Karpas-422 (cell line): ENCODE measurements at places on chromosomes 12 and 14.

DNA sequence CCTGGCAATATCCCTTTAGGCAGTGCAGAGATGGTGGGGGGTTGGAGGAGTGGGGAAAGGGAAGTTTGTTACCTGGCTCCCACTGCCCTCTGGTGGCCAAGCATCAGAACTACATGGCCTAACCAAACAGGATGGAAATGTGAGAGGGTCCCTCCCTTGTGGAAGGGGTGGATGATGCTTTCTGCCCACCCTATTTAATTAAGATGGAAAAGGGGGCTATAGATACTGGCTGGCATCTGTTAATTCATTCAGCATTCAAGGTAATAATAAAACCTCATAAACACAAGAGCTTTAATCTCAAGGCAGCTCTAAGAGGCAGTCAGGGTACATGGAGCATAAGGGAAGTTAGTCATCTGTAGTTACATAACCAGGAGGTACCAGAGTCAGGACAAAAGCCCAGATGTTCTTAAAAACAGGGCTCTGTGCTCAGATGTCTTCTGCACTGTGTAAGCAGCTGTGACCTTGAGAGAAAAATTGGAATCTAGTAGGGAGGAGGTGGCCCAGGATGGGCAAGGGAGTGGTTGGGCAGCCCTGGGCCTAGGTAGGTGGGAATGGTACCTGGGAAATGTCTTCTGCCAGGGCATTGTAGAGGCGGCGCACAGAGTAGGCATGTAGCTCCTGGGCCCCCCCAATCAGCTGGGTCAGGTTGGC, 4.6 kb downstream of the AP1G2 start:
- H3K27ac ChIP-seq = no peak overlapping the region
- H3K27me3 ChIP-seq = no peaks in the 10 kb centered on the region
- DNase-seq = peak; percentile 88

GRCh38 chr12:14802247-14802646, 1.0 kb downstream of the WBP11 start:
- DNase-seq = no peak
- H3K4me1 ChIP-seq = peaks cover 27% of the 10 kb centered on the region
- no peaks in the 10 kb centered on the region for H3K27me3 ChIP-seq
- H3K27ac ChIP-seq = no peak overlapping the region
- H3K4me3 ChIP-seq = peak overlapping the region; percentile 89
- peaks cover 40% of the 10 kb centered on the region for H3K36me3 ChIP-seq

DNA sequence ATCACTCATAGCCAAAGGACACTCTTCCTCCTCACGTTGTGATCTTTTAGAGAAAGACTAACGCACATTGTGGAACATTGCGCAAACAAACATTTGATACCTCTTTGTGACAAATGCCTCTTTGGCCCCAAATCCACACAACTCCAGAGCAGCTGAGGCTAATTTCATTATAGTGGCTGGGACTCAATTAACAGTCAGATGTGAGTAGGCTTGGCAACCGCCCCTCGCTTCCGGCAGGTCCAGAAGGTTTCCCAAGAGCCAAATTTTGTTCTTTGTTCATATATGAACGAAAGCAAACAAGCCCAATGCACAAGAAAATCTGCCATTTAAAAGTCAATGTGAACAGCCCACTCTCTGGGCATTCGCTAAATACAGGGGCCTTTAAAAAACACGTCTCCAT, 273.9 kb downstream of the GLT1D1 start:
- no peak overlapping the region for H3K27ac ChIP-seq
- no peaks in the 10 kb centered on the region for H3K27me3 ChIP-seq
- H3K36me3 ChIP-seq = no peaks in the 10 kb centered on the region
- H3K4me3 ChIP-seq = no peak overlapping the region

- DNase-seq = peak; percentile 71
- no peaks in the 10 kb centered on the region for H3K36me3 ChIP-seq
- no peaks in the 10 kb centered on the region for H3K27me3 ChIP-seq
- H3K4me1 ChIP-seq = peaks cover 45% of the 10 kb centered on the region
- peak overlapping the region; percentile 38 for H3K4me3 ChIP-seq
Measured at GRCh38 chr14:49960453-49960852, 67.6 kb downstream of the ARF6 start.

DNA sequence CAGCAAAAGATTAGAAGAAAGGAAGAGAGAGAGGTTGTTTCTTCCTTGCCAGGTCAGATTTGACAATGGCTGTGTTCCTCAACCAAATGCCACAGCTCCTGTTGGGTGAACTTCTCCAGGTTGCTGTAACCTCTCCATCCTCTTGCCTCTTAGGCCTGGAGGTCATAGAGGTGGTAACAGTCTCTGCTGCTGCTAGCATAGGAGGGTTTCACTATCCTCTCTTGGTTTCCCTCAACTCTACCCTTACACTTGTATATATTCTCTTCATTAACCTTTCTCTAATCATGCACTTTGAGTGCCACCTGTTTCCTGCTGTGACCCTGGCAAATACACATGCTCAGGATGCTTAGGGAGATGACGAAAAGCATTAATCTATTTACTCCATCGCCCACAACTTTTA, 67.7 kb upstream of the HIF1A start:
- peaks cover 15% of the 10 kb centered on the region for H3K4me1 ChIP-seq
- H3K36me3 ChIP-seq = no peaks in the 10 kb centered on the region
- no peak for DNase-seq
- no peaks in the 10 kb centered on the region for H3K27me3 ChIP-seq
- no peak overlapping the region for H3K4me3 ChIP-seq

GRCh38 chr14:100391724-100392123, 68.6 kb downstream of the SLC25A47 start:
- no peaks in the 10 kb centered on the region for H3K4me1 ChIP-seq
- no peaks in the 10 kb centered on the region for H3K27me3 ChIP-seq
- no peaks in the 10 kb centered on the region for H3K36me3 ChIP-seq
- H3K4me3 ChIP-seq = no peak overlapping the region
- no peak for DNase-seq

GRCh38 chr12:132373901-132374611, 44.7 kb upstream of the GALNT9 start:
- no peak overlapping the region for H3K4me3 ChIP-seq
- H3K27me3 ChIP-seq = no peaks in the 10 kb centered on the region
- H3K36me3 ChIP-seq = no peaks in the 10 kb centered on the region
- DNase-seq = no peak

GRCh38 chr12:65189028-65189718, 19.8 kb downstream of the LEMD3 start:
- H3K27ac ChIP-seq = no peak overlapping the region
- H3K4me3 ChIP-seq = no peak overlapping the region
- H3K27me3 ChIP-seq = no peaks in the 10 kb centered on the region

DNA sequence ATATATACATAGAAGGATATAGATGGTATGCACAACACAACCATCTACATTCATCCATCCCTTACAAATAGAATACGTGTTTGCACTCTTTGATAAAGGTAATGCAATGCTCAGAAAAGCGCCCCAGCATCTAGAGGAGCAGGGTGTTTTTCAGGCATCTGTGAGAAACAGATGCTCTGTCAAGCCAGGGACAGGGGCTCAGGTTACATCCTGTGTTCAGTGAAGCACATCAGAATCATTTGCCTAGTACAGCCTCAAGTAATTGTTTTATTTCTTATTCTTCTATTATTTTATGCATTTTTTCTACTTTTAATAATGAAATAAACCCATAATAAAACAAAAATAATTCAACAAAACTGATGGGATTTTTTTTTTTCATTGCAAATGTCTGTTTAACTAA, 50.5 kb upstream of the HIF1A start:
- peak overlapping the region; percentile 96 for H3K27ac ChIP-seq
- DNase-seq = peak; percentile 93
- H3K36me3 ChIP-seq = no peaks in the 10 kb centered on the region
- H3K27me3 ChIP-seq = no peaks in the 10 kb centered on the region

GRCh38 chr12:110590059-110590458, 6.9 kb upstream of the PPTC7 start:
- H3K36me3 ChIP-seq = no peaks in the 10 kb centered on the region
- no peak for DNase-seq
- H3K4me1 ChIP-seq = peaks cover 27% of the 10 kb centered on the region

DNA sequence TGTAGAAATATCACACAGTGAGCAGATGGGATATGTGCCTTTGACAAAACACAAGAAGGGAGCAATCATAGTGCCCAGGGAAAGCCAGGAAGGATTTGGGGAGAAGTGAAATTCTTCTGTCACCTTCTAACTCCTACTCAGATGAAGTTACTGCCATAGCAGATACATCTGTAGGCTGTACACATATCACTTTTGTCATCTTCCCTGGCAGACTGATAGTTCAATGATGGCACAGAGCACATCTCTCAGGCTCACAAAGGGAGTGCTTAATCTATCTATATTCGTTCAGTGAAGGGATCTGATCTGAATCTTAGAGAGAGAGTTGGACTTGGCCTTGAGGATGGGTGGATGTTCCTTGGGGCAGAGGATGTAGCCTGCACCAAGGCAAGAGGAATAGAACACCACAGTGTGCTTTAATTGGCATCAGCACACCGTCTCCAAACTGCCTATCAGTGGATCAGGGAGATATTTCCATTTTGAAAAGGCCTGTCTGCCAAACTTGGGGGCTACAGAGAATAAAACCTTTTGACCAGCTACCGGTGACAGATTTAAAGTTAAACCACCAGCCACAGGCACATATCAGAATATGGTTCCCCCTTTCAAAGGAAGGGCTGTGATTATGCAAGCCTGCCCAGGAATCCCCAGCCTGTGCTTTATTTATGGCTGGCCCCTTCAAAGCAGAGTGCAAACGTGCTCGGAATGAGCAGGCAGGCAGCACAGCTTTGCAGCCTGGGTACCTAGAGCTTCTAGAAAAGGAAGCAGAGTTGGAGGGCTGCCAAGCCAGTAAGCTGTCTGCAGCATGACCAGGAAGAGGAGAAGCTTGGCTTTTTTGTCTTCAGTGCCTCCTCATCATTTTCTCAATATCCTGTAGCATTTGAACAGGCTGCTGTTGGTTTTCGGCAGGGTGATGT, 165.5 kb upstream of the DYRK2 start:
- no peaks in the 10 kb centered on the region for H3K36me3 ChIP-seq
- DNase-seq = no peak
- H3K27me3 ChIP-seq = no peaks in the 10 kb centered on the region

DNA sequence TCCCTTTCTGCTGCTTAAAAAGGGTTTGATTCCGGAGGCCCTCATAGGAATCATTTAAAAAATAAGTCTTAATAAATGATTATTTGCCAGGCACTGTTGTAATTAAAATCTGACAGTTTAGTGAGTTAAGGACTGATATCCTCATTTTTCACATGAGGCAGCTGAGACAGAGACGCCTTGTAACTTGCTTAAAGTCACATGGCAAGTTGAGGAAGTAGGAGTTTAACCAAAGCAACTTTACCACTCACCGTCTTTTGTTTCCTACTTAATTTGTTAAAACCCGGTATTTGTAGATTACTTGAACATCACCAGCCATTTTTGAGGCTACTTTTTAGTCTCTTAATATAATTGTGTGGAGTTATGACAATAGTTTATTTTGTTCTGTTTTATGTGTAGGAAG, 2.4 kb downstream of the TIGAR start:
- H3K4me3 ChIP-seq = peak overlapping the region; percentile 75; the same call in 1 of the 2 replicates
- no peaks in the 10 kb centered on the region for H3K27me3 ChIP-seq
- H3K36me3 ChIP-seq = peaks cover 8% of the 10 kb centered on the region; the same call in 1 of the 2 replicates
- no peak for DNase-seq
- H3K4me1 ChIP-seq = peaks cover 26% of the 10 kb centered on the region

- H3K4me3 ChIP-seq = no peak overlapping the region
- no peaks in the 10 kb centered on the region for H3K36me3 ChIP-seq
- H3K27me3 ChIP-seq = no peaks in the 10 kb centered on the region
- peaks cover 8% of the 10 kb centered on the region for H3K4me1 ChIP-seq
- no peak overlapping the region for H3K27ac ChIP-seq
Measured at GRCh38 chr14:49928015-49928414, 35.1 kb downstream of the ARF6 start.

- H3K27me3 ChIP-seq = peaks cover 3% of the 10 kb centered on the region; the same call in 1 of the 2 replicates
- H3K4me3 ChIP-seq = no peak overlapping the region
- H3K27ac ChIP-seq = no peak overlapping the region
- peaks cover 11% of the 10 kb centered on the region for H3K4me1 ChIP-seq
- H3K36me3 ChIP-seq = no peaks in the 10 kb centered on the region
- no peak for DNase-seq
Measured at GRCh38 chr14:76500011-76500410, 124.1 kb downstream of the ESRRB start.

- H3K27ac ChIP-seq = peak overlapping the region; percentile 62
- H3K4me3 ChIP-seq = no peak overlapping the region
- H3K4me1 ChIP-seq = peaks cover 67% of the 10 kb centered on the region
Measured at GRCh38 chr14:38073641-38074040, 134.1 kb upstream of the SSTR1 start.

GRCh38 chr12:95574799-95575452, 23.6 kb upstream of the USP44 start:
- H3K36me3 ChIP-seq = no peaks in the 10 kb centered on the region
- DNase-seq = peak; percentile 38
- peaks cover 13% of the 10 kb centered on the region for H3K4me1 ChIP-seq
- H3K27me3 ChIP-seq = no peaks in the 10 kb centered on the region
- no peak overlapping the region for H3K27ac ChIP-seq

DNA sequence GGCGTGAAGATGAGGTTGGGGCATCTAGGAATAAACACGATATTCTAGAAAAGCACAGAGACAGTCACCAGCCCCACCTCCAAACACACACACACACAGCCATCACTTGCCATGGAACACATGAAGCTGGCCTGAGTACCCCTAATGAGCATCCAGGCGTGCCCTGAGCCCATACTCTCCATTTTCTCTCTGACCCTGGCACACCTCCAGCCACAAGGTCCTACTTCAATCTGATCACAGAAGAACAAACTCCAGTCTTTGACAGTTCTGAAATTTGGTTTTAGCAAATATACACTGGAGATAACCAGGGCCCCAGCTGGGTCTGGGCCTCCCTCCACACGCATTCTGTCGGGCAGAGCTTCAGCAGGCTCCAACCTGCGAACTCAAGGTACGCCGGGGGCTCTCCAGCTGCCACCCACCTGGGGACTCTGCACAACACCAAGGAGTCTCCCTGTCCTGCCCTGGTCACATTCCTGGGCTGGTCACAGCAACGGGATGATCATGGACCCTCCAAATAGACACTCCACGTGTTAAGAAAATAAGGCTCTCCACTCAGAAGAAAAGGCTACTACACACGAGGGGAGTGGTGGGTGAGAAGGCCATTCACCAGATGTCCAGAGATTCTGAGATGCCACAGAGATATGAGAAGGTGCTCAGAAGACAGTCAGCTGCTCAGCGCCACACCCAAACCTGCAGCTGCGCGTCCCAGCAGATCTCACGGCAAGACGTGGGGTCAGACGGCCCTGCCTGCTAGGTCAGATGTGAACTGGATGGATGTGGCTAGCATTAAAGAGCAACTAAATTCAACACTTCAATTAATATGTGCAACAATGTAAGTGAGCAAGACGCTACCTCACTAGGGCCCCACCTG, 57.0 kb upstream of the PNMA1 start:
- no peaks in the 10 kb centered on the region for H3K36me3 ChIP-seq
- H3K27ac ChIP-seq = peak overlapping the region; percentile 93
- H3K4me1 ChIP-seq = peaks cover 95% of the 10 kb centered on the region

GRCh38 chr14:23167116-23167847, 16.2 kb downstream of the SLC7A8 start:
- H3K27ac ChIP-seq = no peak overlapping the region
- H3K4me1 ChIP-seq = no peaks in the 10 kb centered on the region
- H3K27me3 ChIP-seq = no peaks in the 10 kb centered on the region; the same call in 1 of the 2 replicates
- H3K36me3 ChIP-seq = no peaks in the 10 kb centered on the region
- H3K4me3 ChIP-seq = no peak overlapping the region

GRCh38 chr12:124006846-124007713, 34.1 kb downstream of the ZNF664 start:
- DNase-seq = no peak
- H3K27me3 ChIP-seq = no peaks in the 10 kb centered on the region
- H3K27ac ChIP-seq = no peak overlapping the region
- H3K36me3 ChIP-seq = peaks cover 7% of the 10 kb centered on the region
- H3K4me3 ChIP-seq = no peak overlapping the region
- H3K4me1 ChIP-seq = no peaks in the 10 kb centered on the region

GRCh38 chr14:105348945-105349699, 34.6 kb downstream of the PACS2 start:
- DNase-seq = no peak
- H3K27ac ChIP-seq = no peak overlapping the region
- H3K4me1 ChIP-seq = peaks cover 5% of the 10 kb centered on the region
- no peaks in the 10 kb centered on the region for H3K36me3 ChIP-seq
